Right ventricle myocardium inferior (tissue), 1 donor: ENCODE measurements at places on chromosomes 4 and X. TPM values are rescaled to one million over a fixed set of nuclear protein-coding genes. Genes with fewer than 3 reads are reported as not detected.

DNA sequence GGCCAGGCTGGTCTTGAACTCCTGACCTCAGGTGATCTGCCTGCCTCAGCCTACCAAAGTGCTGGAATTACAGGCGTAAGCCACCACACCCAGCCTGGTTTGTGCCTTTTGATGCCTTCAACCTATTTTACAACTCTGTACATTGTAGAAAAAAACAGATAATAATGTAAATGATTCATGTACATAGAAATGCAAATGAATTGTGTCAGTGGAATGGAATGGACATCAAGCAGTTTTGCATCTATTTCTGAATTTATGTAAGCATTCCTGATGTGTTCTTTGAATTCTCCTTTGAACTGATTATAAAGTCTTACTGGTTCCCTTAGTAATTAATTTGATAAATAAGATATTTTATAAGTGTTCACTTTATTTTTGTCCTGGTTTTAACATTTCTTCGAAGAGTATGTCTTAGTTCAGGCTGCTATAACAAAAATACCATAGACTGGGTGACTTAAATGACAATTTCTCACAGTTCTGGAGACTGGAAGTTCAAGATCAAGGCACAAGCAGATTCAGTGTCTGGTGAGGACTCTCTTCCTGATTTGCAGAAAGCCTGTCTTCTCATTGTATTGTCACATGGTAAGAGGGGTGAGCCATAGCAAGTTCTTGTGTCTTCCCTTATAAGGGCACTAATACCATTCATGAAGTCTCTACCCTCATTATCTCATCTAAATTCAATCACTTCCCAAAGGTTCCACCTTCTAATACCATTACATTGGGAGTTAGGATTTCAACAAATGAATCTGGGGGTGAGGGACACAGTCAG, 162.2 kb upstream of the S100G start:
- DNase-seq, result no peak

DNA sequence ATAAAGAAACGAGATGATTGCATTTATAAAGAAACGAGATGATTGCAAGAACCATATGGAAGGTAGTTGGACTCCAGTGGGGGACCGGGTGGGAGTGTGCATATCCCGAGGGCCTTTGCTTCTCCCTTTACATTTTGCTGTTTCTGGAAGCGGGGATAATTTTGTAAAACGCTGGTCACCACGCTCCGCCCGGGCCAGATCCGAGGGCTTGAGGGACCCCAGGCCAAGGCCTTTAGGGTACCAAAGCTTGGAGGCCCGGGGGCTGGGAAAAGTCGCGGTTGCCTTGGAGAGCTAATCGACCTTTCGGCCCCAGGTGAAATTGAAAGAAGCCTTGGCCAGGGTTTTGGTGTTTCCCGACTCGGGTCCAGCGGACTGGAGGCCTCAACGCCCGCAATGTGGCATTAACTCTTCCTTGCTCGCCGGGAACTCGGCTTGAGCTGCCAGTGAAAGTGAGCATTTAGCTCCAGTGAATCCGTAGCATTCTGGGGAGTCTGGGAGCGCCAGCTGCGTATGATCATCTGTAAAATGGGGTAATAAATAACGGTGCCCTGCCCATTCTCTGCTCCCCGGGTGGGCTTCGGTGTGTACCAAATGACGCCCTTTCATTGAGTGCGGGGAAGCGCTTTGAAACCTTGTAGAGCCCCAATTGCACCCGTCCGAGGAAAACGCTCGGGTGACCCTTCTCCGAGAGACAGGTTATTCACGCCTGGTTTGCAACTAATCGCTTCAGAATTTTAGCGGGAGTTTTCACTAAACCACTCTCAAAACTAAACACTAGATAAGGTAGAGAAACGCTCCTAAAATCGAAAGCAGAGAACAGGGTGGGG, 4.5 kb downstream of the NKX3-2 start:
- DNase-seq, result no peak

- DNase-seq, result no peak
Measured at GRCh38 chrX:43005561-43005960, 227.6 kb upstream of the PPP1R2C start.

- DNase-seq, result no peak
Measured at GRCh38 chr4:77777135-77777807, 41.9 kb downstream of the CNOT6L start.

GRCh38 chr4:108536577-108536976, 83.8 kb upstream of the RPL34 start:
- no peak for DNase-seq

DNA sequence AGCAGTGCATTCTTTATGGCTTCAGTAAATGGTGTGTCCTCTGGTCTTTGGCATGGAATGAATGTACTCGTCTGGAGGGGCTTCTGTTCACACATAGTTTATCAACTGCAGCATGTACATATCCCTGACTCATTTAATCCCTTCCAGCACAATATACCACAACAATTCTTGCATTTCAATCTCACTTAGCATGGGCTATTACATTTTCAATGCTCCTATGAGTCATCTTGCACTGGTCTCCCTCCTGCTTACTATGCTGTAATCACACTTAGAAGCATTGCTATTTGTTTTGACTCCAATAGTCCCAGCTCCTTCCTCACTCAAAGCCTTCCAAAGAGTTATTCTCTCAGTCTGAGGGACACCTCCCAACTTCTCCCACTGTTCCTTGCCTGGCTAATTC, 180.9 kb upstream of the NUDT10 start:
- no peak for DNase-seq

SPATA18 gene
- 3.1 TPM for total RNA-seq

FOXR2 gene
- total RNA-seq, result not detected

BEX3 gene
- 158 TPM for total RNA-seq
